ENCODE measurements at places on chromosomes 7 and 10. TPM values are rescaled to one million over a fixed set of nuclear protein-coding genes. Genes with fewer than 3 reads are reported as not detected.

Gene CARD11
- 31.0 TPM for total RNA-seq

Gene MRLN
- not detected for total RNA-seq

Gene SUN3
- not detected for total RNA-seq

Gene DPCD
- 51.4 TPM for total RNA-seq

Gene PSMA2
- 91.8 TPM for total RNA-seq

Gene ABLIM1
- 41.9 TPM for total RNA-seq

Gene CSTF2T
- 24.8 TPM for total RNA-seq

Gene CYP2E1
- 3.0 TPM for total RNA-seq

Gene BAIAP2L1
- 32.5 TPM for total RNA-seq

Gene TBXAS1
- total RNA-seq = 7.8 TPM

Gene LRRC18
- total RNA-seq = not detected

Gene NFE2L3
- total RNA-seq = 57.1 TPM

Gene EN2
- 0.07 TPM for total RNA-seq

DNA sequence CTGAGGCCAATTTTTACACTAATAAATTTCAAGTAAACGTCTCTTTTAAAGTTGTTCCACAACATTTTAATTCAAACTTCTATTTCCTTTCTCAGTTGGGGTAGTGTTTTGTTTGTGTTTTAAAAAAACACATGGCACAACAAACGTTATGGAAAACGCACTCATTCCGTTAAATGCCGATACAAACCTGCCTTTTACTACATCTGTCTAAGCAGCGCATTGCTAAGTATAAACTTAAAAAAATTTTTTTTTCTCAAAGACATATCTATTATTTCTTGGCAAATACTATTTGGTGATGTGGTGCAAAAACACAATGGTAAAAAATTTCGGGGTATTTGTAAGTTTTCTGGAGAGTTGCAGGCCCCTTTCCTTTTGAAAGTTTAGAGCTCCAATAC lies 1.4 kb downstream of the SKIDA1 start:
- DNase-seq = no peak

DNA sequence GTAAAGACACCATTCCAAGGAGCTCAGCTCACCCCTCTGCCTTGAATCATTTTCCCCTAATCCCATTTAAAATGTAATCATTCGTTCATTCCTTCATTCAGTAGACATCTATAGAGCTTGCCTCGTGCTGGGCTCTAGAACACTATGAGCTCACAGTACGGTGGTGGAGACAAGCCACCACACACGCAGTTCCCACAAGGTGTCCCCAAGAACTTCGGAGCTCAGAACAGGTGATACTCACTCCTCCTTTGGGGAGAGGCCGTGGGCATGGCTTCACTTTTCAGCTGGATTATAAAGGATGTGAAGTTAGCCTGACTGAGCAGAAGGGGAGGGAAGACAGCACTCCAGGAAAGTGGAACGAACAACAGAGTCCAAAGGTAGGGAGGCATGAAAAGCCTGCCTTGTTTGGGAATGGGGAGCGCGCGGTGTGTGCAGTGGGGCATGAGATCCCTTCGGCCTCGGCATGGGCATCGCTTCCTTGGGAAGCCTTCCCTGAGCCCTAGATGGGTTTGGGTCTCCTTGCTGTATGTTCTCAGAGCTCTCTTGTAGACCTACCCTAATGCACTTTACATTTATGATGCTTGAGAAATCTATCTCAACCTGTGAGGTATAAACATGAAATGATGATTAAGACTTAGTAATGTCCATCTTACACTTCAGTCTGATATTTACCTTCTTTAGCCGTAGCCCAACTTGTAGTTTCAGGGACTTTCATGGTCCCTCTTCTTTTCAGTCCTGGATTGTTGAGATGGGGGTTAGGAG lies 809 bp upstream of the OGA start:
- DNase-seq = no peak

- DNase-seq = no peak
Observed at GRCh38 chr10:85761906-85762445, 604.6 kb downstream of the GRID1 start.

DNA sequence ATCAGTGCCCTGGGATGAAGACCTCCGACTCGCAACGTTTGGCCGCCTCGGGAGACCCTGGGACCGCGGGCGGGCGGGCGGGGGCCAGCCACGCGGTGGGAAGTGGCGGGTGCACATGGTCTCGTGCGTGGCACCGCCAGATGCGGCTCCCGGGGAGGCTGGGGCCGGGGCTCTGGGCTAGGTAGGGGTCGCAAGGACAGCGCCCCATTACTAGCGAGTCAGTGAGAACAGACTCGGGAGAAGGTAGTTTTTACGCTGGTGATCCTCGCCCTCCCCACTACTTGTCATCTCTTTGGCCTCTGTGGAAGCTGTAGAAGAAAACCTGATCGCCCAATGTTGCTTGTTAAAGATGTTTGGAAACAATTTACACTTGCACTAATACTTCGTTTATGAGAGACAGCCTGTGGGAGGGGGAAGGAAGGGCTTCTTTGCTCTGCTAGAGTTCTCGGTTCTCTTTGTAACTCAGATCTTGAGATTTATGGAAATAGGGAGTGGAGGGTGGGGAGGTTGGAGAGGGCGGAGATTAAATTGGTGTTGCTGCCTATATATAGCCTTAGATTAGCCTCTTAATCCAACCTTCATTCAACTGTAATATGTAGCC lies 591 bp downstream of the BZW2 start:
- DNase-seq = no peak

GRCh38 chr7:72321637-72322036 lies 90.5 kb downstream of the CALN1 start:
- DNase-seq = no peak

GRCh38 chr7:92830532-92831110 lies 5.8 kb downstream of the CDK6 start:
- no peak for DNase-seq

- no peak for DNase-seq
Observed at GRCh38 chr7:46525876-46526275, 604.8 kb upstream of the IGFBP3 start.

GRCh38 chr7:120567204-120567603 lies 290.7 kb downstream of the TSPAN12 start:
- no peak for DNase-seq

GRCh38 chr7:135321556-135321955 lies 87.9 kb downstream of the STRA8 start:
- no peak for DNase-seq

DNA sequence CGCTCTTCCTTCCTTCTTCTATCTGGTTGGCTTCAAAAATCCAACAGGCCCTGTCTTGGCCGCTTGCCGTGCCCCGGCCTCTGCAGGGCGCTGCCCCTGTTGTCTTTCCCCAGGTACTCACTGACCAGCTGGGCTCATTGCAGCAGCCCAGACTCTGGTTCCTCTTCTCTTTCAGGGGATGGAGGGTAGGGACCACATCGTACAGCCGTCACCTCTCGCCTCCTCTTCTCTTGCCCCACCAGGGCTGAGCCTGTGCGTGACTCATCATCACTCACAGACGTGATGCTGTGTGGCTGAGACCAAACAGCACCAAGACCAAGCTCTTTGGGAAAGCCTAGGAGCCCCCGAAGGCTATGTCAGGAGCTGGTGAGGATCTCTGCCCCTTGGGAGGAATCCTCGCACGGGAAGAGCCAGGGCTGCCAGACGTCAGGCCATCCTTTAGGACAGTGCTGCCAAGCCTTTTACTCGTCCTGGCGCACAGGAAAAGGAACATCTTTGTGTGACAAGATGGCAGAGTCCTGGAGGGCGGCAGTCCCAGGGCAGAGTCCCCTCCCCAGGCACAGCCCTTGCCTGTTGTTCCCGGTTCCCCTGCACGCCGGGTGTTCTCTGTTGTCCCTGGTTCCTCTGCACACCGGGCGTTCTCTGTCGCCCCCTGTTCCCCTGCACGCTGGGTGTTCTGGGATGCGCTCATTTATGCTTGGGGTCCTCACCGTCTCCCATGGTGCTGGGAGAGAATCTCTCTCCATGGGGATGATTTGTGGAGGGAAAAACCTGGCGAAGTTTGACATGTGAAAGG lies 188.5 kb upstream of the SHH start:
- DNase-seq = no peak

GRCh38 chr7:18700147-18700546 lies 204.6 kb downstream of the HDAC9 start:
- no peak for DNase-seq

GRCh38 chr7:13032576-13032975 lies 345.1 kb downstream of the ARL4A start:
- DNase-seq = no peak

DNA sequence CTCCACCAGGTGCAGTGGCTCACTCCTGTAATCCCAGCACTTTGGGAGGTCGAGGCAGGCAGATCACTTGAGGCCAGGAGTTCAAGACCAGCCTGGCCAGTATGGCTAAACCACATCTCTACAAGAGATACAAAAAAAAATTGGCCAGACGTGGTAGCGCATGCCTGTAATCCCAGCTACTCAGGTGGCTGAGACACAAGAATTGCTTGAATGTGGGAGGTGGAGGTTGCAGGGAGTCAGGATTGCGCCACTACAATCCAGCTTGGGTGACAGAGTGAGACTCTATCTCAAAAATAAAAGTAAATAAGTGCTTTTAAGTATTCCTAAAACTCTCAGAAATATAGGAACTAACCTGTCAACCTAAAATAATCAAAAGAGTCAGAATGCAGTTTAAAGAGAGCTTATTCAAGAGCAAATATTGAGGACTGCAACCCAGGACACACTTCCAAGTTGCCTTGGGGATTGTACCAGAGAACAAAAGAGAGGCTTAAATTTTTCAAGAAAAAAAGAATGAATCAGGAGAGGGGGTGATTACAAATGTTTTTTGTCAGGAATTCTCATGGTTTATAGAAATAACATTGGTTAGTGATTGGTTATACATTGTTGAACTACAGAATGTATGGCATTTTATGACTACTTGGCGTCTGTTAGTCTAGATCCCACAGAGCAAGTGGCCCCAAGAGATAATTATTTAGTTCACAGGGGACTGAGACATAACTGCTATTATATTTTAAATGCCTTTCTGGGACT lies 33.2 kb upstream of the PPP1R9A start:
- DNase-seq = no peak

DNA sequence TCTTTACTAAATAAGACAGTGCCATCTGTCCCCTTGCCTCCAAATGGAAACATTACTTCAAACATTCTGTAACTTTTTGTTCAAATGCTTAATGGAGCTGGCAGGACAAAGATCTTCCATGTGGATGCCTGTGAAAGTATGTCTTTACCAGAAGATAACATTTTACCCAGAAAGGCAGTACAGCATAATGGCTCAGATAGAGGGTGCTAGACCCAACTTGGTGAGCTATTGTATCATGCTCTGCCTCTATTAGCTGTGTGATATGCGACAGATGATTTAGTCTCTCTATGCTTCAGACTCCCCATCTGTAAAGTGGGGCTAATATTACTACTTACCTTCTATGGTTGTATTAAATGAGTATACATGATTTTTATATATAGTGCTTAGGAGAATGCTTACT lies 8.8 kb upstream of the SMKR1 start:
- no peak for DNase-seq

DNA sequence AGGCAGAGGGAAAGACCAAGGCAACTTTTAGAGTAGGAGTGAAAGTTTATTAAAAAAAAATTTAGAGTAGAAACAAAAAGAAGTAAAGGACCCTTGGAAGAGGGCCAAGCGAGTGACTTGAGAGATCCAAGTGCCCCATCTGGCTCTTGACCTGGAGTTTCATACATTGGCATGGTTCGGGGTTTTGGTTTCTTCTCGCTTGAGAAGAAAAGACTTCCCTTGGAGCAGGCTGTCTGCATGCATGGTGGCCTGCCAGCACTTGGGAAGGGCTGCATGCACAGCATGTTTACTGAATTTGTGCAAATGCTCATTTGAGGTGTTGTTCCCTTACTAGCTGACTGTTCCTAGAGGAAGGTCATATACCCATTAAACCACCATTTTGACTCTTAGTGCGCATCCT lies 8.8 kb upstream of the ADO start:
- DNase-seq = no peak

- DNase-seq = no peak
Observed at GRCh38 chr7:44080686-44081265, 1.6 kb downstream of the POLM start.

- no peak for DNase-seq
Observed at GRCh38 chr10:97321804-97322190, 2.7 kb downstream of the FRAT1 start.

- DNase-seq = no peak
Observed at GRCh38 chr7:108736221-108736891, 166.7 kb downstream of the DNAJB9 start.

GRCh38 chr7:158651968-158652565 lies 52.5 kb downstream of the NCAPG2 start:
- no peak for DNase-seq

DNA sequence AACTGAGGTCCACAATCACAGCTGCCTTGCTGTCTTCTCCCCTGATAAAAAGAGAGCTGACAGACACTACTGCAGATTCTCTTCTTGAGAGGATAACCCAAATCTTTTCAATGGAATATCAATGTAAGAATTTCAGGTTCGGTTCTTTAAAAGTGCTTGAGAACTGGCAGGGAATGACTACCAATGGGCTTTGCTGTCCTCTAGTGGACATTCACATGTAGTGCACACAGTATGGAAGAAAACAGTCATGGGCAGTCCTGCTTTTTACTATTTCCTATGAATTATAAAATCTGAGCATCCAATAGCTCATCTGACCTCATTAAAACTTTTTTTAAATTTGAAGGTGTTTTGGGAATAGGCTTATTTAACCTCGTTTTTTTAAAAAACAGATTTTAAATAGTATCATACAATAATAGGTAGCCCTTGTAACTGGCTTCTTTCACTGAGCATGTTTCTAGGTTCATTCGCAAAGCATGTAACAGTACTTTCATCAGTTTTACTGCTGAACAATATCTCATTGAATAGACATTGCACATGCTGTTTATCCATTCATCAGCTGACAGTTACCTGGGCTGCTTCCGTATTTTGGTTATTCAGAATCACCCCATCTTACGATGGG lies 18.3 kb downstream of the FZD9 start:
- DNase-seq = no peak

GRCh38 chr10:60171436-60172013 lies 218.2 kb downstream of the ANK3 start:
- DNase-seq = no peak

DNA sequence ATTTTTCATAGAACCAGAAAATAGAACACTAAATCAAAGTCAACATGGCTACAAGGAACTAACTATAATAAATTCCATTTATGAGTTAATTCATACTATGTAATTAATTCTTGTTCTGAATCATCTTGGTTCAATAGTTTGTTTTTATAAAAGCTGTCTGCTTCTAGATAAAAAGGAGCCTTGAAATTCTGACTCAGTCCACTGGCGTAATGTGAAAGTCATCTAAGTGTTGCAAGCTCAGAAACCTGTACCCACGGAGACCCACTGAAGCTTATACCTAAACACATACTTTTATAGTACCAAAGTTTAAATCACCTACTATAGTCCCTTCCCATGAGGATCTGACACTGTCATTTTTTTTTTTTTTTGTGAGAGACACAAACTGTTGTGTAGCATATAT lies 489.4 kb downstream of the SEMA3D start:
- DNase-seq = peak; percentile 73
